Stimulated activated CD4-positive, alpha-beta T cell treated with anti-CD3 and anti-CD28 coated beads, Interleukin-1b, Interleukin-23, amount 100 ng/mL, for 1 hour (primary cell): ENCODE measurements at places on chromosomes 7 and 10.

- no peak for DNase-seq
Measured at GRCh38 chr10:23047201-23048050, 48.0 kb upstream of the MSRB2 start.

DNA sequence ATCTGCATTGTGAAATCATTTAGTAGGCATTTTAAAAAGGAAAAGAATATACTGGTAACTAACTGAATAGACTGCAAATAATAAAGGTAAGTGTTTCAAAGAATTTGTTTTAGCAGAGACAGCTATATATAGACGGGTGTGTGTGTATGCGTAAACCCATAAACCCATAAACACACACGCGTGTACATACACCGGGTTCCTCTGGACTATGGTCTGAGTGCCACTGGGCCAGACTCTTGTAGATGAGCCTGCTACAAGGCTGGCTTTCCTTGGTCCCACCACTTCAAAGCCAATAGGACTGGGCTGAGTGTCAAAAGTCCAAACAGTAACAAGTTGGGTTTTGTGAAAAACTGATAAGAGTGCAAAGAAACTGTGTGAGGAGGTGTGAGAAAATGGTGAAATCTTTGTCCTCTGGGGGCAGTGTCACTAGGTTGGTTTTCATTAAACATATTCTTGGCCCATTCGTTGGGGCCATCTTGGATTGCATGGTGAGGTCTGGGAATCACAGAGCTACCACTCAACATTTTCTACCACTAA is 39.8 kb downstream of the GNA12 start:
- DNase-seq, result no peak

DNA sequence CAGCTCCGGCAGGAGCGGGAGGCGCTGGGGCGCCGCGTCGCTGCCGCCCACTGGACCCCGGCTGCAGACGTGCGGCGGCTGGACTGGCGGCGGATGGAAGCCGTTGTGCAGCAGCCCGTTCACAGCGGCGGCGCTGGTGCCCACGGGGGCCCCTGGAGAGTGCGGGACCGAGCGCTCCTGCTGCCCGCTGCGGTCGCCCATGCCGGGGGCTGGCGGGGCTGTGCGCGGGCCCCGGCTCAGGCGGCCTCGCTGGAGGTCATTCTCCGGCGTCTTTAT is 413 bp downstream of the PANK1 start:
- DNase-seq, result no peak

DNA sequence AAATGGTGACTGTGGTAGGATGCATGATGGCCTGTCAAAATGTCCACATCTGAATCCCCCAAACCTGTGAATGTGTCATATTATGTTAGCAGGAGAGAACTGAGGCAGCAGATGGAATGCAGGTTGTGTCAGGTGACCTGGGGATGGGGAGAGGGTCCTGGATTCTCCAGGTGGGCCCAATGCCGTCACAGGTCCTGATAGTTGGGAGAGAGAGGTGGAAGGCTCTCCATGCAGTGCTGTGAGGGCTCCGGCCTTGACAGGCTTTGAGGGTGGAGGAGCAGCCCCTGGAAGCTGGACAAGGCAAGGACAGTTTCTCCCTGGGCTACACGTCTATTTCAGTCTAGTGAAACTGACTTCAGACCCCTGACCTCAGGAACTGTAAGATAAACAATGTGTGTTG is 330.9 kb upstream of the ZNF32 start:
- no peak for DNase-seq

DNA sequence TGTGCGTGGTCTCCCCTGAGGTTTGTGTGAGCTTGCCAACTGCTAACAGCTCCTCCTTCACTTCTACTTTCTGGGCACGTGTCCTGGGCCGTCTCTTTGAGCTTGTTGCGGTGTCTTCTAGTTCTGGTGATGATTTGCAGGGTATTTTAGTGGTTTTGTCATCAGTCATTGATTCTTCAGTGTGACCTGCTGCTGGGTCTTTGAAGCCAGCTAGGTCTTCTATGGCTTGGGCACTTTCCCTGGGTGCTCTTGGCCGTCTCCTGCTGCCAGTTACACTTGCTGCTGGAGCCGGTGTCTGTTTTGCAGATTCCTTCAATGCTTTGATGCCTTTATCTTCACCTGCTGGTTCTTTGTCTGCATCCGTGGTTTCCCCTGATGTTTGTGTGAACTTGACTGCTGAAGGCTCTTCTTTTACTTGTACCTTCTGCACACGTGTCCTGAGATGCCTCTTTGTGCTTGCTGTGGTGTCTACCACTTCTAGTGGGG is 23.0 kb downstream of the MKI67 start:
- no peak for DNase-seq

- DNase-seq, result no peak
Measured at GRCh38 chr7:64618785-64619456, 47.0 kb upstream of the ZNF107 start.

GRCh38 chr10:132420469-132420980 is 23.5 kb downstream of the PWWP2B start:
- DNase-seq, result no peak
